AG09319 (cell line): ENCODE measurements at places on chromosomes 1 and 21.

- DNase-seq = no peak
These were observed 22.9 kb upstream of the DISC1 start for GRCh38 chr1:231603598-231604275.

- DNase-seq = no peak
These were observed 69.7 kb downstream of the CD46 start for GRCh38 chr1:207821464-207822045.

DNA sequence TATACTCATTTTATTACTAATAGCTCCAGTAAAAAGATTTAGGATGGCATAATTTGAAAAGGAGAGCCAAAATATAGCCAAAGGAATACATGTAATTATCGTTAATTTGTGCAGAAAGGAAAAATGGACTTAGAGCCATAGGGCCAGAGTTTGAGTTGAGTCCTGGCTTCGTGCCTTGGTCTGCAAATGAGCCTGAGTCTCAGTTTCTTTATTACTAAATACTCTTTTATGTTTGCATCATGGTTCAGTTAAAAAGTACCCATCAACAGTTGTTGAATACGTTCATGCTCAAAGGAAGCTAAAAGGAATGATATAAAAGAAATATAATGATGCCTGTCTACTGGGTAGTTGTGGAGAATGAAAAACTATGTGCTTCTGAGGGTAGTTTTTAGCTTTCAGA lies 155.7 kb upstream of the FAM78B start:
- DNase-seq = no peak

GRCh38 chr21:23968008-23968407 lies 1639.3 kb downstream of the MRPL39 start:
- DNase-seq = no peak

DNA sequence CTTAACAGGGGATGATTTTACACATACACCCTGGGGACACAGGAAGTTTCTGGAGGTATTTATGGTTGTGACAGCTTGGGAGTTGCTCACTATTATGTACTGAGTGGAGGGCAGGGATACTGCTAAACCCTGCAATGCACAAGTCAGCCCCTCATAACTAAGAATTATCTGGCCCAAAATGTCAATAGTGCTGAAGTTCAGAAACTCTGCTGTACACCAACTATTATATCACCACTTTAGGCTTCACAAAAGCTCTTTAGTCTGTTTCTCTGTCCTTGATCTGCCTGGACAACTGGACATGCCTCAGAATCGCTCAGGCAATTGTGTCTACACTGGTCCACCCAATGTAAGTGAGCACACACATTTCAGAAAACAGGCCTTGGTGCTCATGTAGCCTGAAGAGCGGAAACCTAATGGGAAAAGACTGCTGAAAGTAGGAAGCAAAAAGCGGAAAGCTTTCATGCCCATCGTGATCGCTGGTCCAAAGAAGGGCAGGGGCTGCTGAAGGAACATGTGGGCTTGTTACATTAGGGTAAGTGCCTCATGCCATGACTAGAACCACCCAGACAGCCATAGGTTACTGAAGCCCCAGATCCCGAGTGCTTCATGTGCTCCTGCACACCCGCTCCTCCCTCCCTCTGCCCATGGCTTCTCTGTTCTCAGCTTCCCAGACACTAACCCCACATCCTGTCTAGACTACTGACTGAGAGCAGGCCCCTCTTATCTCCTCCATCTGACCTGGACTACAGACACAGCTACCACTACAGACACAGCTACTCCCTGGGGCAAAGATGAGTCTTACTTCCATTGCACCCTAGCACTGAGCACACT lies 73.5 kb downstream of the LRIG2 start:
- DNase-seq = no peak

DNA sequence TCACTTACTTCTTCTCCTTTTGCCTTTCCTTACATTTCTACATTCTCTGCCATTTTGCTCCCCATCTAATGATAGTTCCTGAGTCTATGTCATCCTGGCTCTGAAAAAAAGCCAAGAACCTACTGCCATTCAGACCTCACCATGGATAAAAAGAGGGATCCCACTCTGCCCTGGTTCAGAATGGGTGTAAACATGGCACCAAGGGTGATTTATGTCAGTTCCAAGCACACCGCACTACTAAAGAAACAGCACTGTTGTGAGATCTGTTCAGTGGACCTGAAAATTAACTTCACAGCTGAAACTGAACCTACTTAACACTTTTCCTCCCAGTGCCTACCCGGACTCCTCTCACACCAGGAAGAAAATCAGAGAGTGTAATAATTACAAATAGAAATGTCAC lies 72.3 kb upstream of the NTPCR start:
- DNase-seq = no peak

DNA sequence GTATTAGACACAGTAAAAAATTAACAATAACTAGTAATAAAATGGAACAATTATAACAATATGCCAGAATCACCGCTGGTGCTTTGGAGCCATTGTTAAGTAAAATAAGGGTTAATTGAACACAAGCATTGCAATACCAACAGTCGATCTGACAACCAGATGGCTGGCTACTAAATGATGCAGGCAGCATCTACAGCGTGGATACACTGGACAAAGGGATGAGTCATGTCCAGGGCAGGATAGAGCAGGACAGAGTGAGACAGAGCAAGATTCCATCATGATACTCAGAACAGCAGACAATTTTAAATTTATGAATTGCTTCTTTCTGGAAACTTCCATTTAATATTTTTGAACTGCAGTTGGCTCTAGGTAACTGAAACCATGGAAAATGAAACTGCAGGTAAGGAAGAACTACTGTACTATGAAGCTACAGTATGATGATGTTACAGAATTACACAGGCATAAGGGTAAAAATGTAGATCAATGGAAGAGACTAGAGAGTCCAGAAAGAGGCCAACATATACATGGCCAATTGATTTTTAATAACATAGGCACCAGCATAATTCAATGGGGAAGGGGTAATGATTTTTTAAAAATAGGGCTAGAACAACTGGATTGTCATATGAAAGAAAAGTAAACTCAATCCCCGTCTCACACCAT lies 168.7 kb downstream of the RRAGC start:
- no peak for DNase-seq

GRCh38 chr1:150563340-150564038 lies 14.3 kb downstream of the ADAMTSL4 start:
- DNase-seq = no peak

DNA sequence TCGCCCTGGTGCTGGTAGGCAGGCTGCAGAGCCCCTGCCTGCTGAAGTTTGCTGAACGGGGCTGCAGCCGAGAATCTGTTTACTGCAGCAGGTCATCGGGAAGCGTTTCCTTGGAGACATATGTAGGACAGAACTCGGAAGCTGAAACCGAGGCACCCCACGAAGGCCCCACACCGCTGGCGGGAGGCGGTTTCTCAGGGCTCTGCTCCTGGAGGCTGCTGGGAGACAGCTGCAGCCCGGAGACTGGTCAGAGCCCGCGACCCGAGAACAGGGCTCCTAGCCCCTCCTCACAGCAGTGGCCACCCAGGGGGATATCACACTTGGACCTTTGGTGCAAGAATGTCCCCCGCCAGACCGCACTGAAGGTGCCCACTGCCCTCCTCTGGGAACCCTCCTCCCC lies 12.7 kb upstream of the PLCH2 start:
- DNase-seq = no peak

- DNase-seq = no peak
These were observed 82.2 kb upstream of the GUCA2B start for GRCh38 chr1:42070996-42071395.

DNA sequence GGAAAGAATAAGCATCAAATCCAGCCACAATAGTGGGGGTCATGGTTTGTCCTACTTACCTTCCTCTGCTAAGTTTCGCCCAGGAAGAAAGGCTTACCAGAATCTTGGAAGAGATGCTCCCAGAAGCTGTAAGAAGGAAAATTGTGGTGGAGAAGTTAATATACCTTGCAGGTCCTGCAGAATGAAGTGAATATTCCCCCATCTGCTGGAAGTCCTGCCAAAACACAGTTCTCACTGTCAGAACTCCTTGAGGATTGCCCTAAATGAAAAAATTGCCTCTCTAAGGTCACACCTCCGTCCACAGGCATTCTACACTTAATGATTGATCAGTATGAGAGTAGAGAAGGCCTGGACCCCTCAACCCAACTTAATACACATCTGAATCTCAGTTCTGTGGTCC lies 78.4 kb upstream of the RGS21 start:
- no peak for DNase-seq

GRCh38 chr1:101025283-101025656 lies 314 bp downstream of the DPH5 start:
- DNase-seq = no peak

DNA sequence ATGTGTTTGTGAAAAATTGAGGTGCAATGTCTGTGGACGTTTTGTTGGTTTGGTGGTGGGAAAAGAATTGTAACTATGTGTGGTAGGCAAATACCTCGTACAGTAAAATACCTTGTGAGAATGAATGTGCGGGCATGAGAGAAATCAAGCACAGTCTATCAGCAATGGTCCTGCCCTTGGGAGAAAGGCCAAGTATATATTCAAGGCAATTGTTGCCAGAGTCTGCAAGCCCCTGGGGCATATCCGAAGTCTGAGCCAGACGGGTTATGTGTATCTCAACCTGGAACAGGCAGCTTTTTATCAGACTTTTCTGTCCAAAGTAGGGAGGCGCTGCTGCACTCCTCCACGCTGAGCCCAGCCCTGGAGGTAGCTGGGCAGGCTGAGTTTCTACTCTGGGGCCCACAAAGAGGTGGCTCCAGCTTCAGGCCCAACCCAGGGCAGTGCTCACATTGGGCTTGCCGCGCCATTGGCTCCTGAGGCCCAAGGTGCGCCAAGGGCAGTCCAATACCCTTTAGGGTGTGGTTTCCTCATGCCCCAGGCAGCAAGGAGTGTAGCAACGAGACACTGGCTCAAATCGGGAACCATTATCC lies 9.4 kb upstream of the GNL2 start:
- no peak for DNase-seq

DNA sequence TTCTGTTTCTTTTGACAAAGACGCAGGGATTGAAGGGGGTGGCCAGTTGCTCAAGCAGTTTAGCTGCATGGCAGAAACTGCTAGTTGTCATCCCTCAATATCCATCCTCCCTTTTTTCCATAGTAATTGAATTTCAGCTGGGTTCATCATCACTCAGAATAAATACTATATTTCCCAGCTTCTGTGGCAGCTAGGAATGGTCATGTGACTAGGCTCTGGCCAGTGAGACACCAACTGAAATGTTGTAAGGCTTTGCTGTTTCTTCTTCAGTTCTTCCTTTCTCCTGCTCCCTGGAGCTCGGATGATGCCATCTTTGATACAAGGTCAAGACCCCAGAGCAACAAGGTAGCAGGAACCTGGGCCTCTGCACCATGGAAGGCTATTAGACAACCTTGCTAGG lies 61.0 kb downstream of the TMCO4 start:
- DNase-seq = no peak

GRCh38 chr1:59290193-59290949 lies 6.5 kb upstream of the FGGY start:
- DNase-seq = no peak

DNA sequence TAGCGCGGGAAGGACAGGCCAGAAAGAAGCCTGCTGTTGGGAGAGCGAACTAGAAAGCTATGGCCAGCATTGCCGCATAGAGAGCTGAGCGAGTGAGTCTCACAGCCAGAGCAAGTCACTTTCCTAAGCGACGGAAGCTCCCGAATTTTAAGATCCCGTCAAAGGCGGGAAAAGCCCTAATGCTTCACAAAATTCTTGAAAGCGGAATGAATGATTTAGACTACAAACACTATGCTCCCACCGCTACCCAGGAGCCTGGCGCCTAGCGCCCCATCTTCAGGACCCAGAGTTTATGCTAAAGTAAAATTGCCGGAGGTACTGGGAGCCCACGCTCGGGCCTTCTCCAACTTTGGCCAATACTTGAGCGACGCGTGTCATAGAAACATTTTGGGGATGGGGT lies 409.9 kb upstream of the ESRRG start:
- DNase-seq = no peak

DNA sequence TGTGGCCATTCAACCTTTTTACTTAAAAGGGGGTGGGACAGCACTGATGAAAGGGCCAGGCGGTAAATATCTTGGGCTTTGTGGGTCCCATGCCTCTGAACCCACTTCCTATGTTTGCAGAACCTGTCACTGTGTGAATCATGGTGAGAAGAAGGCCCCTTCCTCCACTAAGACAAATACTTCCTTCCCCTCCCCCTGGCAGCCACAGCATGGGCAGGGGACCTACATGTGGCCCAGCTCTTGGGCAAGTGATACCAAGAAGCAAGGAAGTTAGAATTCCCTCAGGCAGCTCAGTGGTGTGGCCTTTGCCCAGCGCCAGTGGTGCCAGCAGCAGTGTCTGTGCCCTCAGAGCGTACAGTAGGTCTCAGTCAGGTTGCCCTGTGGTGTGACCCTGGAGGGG lies 168.6 kb downstream of the TRIM33 start:
- no peak for DNase-seq

GRCh38 chr1:12065872-12066271 lies 2.8 kb downstream of the TNFRSF8 start:
- DNase-seq = no peak
